ENCODE measurements at places on chromosomes 5 and 9.

- no peak for DNase-seq
Observed at GRCh38 chr9:30925635-30926034, 1458.8 kb upstream of the ACO1 start.

DNA sequence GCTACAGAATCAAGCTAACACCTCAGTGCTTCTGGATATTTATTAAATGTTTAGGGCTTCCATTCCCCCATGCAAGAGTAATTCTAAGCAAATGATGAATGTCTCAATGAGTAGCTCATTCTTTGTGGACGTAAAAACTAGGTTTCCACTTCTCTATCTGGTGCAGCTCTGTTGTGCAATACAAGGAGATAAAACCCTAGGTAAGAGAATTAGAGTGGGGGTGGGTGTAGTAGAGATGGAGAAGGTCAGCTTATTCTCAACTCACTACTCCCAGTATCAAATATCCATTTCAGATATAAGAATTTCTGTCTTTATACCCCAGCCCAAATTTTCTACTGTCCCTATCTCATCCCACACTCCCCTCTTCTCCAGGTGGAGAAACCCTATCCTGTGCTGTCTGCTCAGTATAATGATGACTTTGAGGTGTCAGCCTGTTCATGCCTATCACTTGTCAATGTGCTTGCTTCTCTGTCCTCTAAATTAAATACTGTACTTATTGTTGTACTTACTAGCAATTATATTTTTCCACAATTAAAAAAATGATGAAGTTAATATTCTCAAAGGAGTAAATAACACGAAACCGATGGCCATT, 4.3 kb upstream of the FYB1 start:
- DNase-seq, result no peak

GRCh38 chr5:76274571-76274970, 128.5 kb upstream of the IQGAP2 start:
- DNase-seq, result no peak

DNA sequence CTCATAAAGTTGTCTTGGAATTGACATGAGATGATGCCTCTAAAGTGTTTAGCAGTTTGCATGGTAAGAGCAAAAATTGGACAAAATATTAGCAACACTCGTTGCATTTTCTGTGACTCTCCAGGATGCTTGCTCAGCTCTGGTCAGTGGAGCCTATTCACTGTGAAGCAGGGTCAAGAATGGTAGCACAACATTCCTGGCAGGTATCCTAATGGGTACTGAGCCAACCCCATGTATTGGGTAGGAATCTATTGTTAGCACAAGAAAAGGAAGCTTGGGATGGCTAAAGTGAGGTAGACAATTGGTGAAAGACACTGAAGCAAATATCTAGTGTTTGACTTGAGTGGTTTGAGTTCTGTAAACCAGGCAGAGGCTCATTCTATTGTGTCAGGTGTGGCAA, 10.4 kb upstream of the ACTBL2 start:
- no peak for DNase-seq

DNA sequence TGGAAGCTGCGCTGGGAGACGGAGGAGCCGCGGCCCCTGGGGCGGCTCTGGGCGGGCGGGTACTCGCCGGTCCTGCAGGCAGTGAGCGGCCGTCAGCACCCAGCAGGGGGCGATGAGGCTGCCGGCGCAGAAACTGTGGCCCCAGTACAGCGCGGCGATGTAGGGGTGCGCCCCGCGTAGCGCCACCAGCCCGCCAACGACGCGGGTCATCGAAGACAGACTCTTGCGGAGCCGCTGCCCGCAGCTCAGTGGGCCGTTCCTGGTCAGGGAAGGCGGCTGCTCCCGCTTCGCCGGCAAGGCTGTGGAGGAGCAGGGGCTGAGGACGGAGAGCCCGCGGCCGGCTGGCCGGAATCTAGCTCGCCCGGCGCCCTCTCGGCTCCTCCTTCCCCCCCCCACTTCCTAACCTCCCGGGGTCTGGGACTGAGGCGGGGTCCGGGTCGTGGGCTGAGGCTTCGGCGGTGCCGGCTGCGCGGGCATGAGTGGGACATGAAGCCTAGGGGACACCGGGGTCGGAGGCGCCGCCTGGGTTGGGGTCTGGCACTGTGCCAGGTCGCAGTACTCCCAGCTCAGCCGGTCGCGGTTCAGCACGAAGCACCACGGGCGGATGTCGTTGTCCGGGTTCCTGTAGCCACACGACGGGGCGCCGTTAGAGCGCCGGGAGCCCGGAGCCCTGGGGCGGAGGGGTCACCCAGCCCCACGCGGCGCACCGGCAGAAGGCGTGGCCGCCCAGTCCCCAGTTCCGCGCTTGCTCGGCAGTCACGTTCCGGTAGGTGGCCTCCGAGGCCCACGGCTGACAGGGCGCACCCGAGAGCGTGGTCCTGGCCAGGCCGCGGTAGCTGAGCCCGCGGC, 3.6 kb upstream of the PFN3 start:
- peak; percentile 76 for DNase-seq

DNA sequence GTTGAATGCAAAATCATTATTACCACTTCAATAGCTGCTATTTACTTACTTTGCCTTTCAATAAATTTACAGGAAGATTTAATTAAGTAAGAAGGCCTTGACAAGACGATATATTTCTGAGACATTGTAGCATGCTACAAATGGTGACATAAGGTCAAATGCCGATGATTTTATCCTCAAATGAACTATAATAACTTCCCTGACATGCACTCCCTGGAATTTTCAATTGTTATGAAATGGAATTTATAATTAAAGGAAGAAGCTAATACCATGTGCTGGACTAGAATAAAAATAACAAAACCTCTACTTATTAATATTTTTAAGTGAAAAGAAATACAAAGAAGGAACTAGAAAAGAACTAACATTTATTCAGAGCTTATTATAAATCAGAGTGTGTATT, 30.2 kb upstream of the ITGA1 start:
- no peak for DNase-seq

GRCh38 chr5:102324714-102325113, 28.6 kb upstream of the SLCO4C1 start:
- no peak for DNase-seq

All from stimulated activated CD8-positive, alpha-beta memory T cell treated with anti-CD3 and anti-CD28 coated beads, Interleukin-2, amount 100 ng/mL, for 1 hour (primary cell).